T-helper 17 cell (primary cell): ENCODE measurements at places on chromosomes 11 and 22. TPM values are rescaled to one million over a fixed set of nuclear protein-coding genes. Genes with fewer than 3 reads are reported as not detected.

GRCh38 chr11:48043111-48043990 lies 63.0 kb downstream of the PTPRJ start:
- no peak for DNase-seq

Gene RASL10A
- total RNA-seq = 0.92 TPM

Gene ACTN3
- not detected for total RNA-seq

DNA sequence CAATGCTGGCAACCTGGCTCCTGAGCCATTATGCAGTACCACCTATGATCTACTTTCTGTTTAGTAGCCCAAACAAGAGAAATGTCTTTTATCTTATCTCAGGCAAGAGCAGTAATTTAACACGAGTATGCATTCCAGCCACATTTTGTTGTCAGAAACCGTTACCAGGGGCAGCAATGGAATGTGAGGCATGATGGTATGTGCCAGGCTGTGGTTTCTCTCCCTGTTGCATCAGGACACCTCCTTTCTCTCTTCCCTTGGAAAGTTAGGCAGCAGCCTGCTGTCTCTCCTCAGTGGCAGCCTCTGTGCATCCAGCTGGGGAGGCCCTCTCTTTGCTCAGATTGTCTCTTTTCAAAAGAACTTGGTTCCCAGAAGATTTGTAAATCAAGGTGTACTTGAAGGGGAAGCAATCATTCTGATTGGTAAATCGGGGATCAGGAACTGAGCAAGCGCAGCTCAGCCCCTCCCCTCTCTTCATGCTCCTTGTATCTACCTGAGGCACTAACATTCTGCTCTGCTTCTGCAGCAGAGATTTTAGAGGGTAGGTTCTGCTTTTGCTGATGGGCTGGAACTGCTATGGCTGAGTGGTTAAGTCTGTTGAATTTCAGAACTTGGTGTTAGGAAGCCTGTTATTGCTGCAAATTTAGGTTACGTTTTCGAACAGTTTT lies 229.2 kb downstream of the ADAMTS15 start:
- DNase-seq = no peak

- no peak for DNase-seq
Observed at GRCh38 chr11:130588471-130588870, 140.0 kb downstream of the ADAMTS15 start.

DNA sequence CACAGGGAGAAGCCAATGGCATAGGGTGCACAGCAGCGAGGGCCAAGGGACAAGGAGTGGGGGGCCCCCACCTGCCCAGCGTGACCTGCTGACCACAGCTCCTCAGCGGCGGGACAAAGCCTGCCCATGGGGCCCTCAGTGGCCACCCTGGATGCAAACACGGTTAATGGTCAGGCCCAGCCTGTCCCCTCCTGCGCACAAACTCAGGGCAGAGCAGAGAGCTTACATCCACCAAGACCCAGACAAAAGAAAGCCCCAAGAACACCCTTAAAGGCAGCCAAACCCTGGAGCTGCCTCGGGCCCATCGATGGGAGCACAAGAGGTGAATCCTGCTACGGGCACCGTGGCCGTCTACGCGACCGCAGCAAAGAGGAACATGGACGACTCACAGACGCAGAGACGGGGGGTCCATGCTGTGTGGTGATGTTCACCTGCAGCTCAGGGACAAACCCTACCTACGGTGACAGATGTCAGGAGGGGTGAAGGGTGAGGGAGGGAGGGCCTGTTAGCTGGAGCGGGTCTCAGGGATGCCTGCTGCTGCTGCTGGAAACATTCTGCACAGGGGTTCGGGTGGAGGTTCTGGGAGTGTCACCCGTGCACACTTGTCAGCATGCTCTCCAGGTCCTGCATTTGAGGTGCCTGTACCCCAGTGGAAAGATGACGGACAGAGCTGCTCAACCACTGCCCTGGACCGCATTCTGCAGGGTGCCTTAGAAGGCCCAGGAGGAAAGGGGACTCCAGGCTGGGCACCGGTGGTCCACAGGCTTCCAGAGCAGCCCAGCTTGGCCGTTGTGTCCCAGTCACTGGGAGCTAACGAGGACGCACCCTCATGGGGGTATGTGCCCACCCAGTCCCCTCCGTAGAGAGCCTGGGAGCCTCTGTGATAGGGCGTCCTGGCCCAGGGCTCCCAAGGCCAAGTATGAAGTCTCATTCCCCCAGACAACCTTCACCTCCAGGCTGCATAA lies 11.6 kb downstream of the ASCL2 start:
- DNase-seq = no peak

- DNase-seq = no peak
Observed at GRCh38 chr11:103842191-103842590, 194.2 kb upstream of the DDI1 start.

- DNase-seq = no peak
Observed at GRCh38 chr11:12134236-12134585, 23.8 kb downstream of the MICAL2 start.

GRCh38 chr11:83051760-83052671 lies 19.7 kb downstream of the RAB30 start:
- DNase-seq = no peak

GRCh38 chr11:30914143-30914762 lies 328.1 kb upstream of the MPPED2 start:
- DNase-seq = no peak

GRCh38 chr11:102709201-102709945 lies 3.8 kb upstream of the MMP27 start:
- DNase-seq = no peak

DNA sequence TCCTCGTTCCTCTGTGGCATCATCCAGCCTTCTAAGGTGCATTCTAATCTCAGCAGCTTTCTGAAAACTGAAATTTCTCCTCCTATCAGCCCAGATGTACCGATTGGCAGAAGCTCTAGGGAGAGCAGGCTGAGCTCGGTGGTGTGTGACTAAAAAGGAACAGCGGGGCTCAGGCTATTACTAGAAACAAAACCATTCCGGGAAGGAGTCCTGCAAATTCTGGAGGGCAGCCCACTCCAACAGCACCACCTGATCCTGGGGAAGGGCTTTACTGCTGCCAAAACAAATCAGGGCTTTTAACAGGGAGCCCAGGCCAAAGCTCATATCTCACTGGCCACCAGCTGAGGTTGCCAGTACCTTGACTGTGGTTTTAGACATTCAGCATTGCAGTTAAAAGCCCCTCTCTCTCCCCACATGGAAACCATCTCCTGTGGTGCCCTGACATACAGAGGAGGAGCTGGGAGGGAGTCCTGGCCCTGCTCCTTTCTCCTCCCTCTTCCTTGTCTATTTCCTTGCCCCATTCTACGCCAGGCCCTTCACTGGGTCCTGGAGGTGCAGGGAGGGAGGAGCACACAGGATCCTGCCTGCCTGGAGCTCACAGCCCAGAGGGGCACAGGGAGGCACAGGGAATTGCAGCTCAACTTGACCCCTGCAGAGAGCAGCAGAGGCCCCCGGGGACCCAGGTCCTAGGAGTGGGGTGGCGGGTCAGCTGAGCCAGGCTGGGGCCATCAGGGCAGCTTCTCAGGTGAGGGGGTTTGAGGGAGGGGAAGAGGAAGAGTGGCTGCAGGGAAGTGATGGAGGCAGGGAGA lies 889 bp downstream of the PLAAT4 start:
- DNase-seq = no peak

- no peak for DNase-seq
Observed at GRCh38 chr11:16982256-16982671, 31.9 kb downstream of the PLEKHA7 start.

DNA sequence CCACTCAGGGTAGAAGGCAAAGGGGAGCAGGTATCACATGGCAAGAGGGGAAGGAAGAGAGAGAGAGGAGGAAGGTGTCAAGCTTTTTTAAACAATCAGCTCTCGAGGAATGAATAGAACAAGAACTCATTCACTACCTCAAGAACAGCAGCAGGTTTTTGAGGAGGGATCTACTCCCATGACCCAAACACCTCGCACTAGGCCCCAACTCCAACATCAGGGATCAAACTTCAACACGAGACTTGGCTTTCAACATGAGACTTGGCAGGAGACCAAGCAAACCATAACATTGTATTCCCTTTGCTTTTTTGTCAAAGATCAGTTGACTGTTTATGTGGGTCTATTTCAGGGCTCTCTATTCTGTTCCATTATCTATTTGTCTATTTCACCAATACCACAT lies 26.9 kb upstream of the APOBEC3A start:
- DNase-seq = no peak

DNA sequence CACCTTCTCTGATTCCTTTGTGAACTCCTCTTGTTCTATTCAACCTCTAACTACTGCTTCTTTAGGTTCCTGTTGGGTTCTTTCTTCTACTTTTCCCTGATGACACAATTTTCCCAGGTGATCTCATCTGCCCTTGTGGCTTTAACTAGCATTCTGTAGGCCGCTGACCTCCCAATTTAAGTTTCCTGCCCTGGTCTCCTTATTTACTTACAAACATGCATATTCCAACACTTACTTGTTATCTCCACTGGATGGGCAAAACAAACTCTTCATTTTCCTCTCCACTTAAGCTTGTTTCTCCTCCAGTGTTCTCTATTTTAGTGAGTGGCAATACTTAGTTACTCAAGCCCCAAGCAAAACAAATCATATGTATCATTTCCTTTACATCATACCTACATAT lies 734.5 kb downstream of the METTL15 start:
- no peak for DNase-seq

DNA sequence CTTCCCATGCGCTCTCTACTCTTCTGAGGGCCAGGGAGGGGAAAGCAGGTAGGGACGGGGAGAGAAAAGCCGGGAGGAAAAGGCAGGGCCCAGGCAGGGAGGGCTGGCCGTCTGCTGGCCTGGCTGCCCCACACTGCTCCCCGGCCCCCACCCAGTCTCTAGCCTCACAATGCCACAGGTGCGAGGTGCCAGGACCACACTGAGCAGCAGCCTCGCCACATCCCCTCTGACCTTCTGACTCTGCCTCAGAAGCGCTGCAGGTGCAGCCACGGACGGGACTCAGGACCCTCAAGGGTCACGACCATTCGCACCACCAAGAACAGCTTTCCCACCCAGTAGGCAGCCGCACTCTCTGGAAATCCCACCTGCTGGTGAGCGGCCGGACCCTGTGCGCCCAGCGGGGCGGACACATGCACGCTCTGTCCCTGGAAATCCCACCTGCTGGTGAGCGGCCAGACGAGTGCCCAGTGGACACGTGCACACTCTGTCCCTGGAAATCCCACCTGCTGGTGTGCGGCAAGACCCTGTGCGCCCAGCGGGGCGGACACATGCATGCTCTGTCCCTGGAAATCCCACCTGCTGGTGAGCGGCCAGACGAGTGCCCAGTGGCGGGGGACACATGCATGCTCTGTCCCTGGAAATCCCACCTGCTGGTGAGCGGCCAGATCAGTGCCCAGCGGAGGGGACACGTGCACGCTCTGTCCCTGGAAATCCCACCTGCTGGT lies 20.1 kb downstream of the TOLLIP start:
- no peak for DNase-seq

Gene ALDH3B2
- not detected for total RNA-seq

Gene MOV10L1
- total RNA-seq = not detected

DNA sequence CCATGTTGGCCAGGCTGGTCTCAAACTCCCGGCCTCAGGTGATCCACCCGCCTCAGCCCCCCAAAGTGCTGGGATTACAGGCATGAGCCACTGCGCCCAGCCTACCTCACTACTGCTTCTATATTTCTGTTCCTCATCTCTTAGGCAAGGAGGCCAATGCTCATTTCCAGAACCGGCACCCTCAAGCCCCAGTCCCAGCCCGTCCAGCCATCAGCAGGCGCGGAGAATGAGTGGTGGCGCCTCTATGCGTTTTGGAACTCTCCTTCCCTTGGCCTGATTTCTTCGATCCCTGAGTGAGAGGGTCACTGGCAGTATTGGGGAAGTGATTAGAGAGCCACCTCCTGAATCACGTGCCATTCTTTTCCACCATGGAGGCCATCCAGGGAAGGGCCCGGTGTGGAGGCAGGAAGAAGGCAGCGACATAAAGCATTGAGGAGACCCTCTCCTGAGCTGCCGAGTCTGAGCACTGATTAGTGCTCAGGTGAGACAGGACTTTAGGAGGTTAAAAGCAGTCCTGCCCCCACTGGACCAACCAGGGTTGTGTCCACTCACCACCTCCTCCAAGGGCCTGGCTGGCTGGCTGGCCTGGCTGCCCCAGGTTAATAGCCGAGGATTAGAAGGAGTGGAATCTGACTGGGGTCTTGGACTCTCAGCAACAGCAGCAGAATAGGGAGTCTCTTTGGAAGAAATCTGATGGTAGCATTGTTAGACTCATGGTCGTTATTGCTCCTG lies 8.7 kb downstream of the GRIK4 start:
- no peak for DNase-seq
